Type B pancreatic cell (in vitro differentiated cells): ENCODE measurements at places on chromosomes 12 and 14. TPM values are rescaled to one million over a fixed set of nuclear protein-coding genes. Genes with fewer than 3 reads are reported as not detected.
A peak's percentile ranks its signal among the peaks of the same experiment; 100 is the strongest.

- H3K27ac ChIP-seq = no peak overlapping the region
- H3K4me3 ChIP-seq = no peak overlapping the region
- no peak for DNase-seq
These were observed 87.3 kb downstream of the SUDS3 start for GRCh38 chr12:118463677-118464076.

Gene DTX1
- 1.4 and 2.4 TPM in 2 replicates for total RNA-seq

DNA sequence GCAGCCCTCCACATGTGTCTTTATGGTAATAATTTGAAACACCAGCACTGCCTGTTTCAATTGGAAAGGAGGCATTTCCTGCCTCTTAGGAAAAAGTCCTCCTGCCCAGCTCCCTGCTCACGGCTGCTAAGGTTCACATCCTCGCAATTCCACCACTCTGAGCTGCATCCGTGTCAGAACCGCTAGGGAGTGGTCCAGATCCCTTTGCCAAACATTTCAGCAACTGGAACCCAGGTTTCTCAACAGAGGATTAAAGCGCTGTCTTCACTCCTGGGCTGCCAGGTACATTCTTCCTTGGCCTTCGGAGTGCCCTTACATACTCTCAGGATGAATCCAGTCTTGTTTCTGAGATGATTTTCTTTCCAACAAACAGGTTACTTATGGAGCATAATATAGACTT lies 23.3 kb downstream of the C14orf132 start:
- H3K36me3 ChIP-seq = peaks cover 12% of the 10 kb centered on the region
- H3K27ac ChIP-seq = no peak overlapping the region

DNA sequence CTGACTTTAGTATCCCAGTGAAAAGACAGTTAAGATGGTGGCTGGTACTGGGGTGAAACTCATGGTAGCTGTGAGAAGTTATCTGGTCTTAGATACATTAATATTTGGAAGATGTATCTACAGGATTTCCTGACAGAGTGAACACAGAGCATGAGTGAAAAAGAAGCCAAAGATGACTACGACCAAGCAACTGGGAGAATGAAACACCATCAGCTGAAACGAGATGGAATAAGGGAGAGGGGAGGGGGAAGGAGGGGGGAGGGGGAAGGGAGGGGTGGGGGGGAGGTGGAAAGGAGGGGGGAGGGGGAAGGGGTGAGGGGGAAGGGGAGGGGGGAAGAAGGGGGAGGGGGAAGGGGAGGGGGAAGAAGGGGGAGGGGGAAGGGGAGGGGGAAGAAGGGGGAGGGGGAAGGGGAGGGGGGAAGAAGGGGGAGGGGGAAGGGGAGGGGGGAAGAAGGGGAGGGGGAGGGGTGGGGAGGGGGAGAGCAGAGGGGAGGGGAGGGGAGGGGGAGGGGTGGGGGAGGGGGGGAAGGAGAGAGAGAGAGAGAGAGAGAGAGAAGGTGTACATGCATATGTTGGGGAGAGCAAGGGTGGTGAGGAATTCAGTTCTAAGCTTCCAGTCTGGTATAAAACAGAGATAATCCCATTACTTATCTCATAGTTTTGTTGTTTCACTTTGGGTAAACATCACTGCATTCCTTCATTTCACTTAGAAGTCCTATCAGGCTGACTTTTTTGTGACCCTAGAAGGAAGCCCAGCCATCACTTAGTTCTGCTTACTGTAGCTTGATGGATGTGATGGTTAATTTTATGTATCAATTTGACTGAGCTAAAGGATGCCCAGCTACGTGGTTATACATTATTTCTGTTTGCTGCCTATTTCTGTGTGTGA lies 73.9 kb downstream of the SPPL3 start:
- H3K4me3 ChIP-seq = no peak overlapping the region
- no peaks in the 10 kb centered on the region for H3K36me3 ChIP-seq
- peak overlapping the region; percentile 19 for H3K27ac ChIP-seq
- no peak for DNase-seq

Gene TMEM30B
- 12.2 and 25.3 TPM in 2 replicates for total RNA-seq

DNA sequence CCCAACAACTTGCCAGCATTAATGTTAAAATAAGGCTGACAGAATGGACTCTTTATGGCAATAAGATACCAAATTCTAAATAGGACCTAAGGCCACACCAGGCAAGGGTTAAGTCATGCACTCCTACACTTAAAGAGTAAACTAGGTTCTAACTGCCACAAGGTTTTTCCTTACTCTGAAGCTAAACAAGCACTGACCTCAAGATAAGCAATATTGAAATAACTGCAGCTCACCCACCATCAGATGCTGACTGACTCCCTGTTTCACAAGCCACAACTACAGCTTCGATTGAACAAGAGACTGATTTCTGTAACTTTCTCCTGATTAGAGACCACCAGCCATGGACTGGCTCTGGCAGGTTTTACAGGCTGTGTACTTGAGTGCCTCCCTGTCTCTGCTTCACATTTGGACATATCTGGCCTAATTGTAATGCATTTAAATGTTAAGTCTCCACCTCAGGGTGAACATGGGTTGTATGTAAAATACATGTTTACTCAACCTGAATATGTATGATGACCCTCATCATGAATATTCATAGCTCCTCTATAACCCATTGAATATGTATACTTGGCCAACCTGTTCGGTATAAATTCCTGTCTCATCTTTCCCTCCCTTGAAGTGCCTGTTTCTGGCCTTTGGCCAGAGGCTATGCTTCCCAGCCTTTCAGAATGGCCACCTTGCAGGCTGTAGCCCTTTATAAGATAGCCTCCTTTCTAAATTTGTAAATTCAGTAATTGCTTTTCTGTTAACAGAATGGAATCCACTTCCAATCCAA lies 70.5 kb upstream of the DAAM1 start:
- no peaks in the 10 kb centered on the region for H3K4me1 ChIP-seq
- peaks cover 13% of the 10 kb centered on the region for H3K27me3 ChIP-seq
- DNase-seq = no peak
- no peak overlapping the region for H3K4me3 ChIP-seq

DNA sequence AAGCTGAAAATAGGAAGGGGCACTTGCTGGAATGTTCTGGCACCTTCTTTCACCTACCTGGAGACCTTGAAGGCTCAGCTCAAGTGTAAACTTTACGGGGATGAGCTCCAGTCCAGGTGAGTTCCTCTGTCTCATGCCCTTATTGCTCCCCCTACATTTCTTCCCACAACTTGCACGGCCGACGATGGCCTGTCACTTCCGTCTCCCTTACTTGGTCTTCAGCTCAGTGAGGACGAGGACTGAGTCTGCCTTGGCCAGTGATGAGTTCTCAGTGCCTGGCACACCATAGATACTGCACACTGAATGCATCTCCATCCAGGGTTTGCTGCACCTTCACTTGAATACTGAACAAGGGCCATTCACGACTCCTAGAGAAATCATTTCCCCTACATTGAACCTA lies 21.4 kb downstream of the ADGRD1 start:
- H3K27me3 ChIP-seq = no peaks in the 10 kb centered on the region
- H3K27ac ChIP-seq = no peak overlapping the region
- DNase-seq = no peak

GRCh38 chr14:61653507-61653906 lies 41.8 kb upstream of the HIF1A start:
- no peak overlapping the region for H3K27ac ChIP-seq
- no peak overlapping the region for H3K4me3 ChIP-seq
- no peaks in the 10 kb centered on the region for H3K36me3 ChIP-seq
- H3K27me3 ChIP-seq = peaks cover 4% of the 10 kb centered on the region
- no peak for DNase-seq
